ENCODE measurements at places on chromosomes 7 and 10.

DNA sequence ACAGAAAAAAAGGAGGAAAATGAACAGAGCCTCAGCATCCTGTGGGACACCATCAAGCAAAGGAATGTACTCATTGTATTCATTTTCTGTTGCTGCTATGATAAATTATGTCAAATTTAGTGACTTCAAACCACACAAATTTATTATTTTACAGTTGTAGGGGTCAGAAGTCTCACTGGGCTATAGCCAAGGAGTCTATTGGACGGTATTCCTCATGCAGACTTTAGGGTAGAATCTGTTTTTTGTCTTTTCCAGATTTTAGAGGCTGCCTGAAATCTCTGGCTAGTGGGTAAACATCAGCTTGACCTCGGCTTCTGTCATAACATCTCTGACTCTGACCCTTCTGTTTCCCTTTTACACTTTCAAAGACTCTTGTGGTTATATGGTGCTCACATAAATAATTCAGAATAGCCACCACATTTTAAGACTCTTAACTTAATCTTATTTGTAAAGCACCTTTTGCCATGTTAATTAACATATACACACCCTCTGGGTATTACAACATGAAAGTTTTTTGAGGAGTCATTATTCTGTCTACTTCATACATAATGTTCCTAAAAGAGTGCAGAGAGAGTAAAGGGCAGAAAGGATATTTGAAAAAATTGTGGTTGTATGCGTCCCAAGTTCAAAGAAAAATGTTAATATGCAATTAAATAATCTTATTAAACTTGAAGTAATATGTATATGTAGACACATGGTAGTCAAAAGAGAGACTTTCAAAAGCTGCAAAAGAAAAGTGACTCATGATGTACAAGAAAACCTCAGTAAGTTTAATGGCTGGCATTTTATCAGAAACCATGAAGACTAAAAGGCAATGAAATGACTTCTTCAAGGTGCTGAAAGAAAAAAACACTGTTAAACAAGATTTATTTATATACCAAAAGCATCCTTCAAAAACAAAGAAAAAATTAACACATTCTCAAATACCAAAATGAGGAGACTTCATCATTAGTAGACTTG is 70.8 kb upstream of the MEOX2 start:
- no peak for DNase-seq

GRCh38 chr7:129804111-129804889 is 148.5 kb downstream of the UBE2H start:
- no peak for DNase-seq

- DNase-seq: no peak
Observed at GRCh38 chr7:139853506-139854123, 24.6 kb downstream of the TBXAS1 start.

DNA sequence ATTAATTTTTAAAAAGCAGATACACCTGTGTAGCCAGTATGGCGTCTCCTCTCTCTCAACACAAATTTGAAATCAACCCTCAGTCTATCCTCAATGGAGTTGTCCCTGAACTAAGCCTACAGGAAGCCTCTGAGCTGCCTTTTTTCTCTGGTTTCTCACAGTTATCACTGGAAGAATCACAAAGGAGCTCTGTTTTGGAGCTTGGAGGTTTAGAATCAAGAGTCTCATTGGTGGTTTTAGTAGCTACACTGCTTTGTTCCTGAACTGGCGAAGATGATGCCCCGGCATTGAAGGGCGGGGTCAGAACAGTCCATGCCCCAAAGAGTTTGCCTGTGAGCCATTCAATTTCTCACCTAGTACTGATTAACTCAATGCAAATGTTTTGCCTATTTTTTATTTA is 16.1 kb upstream of the BTRC start:
- no peak for DNase-seq

GRCh38 chr7:33087356-33087755 is 21.8 kb downstream of the RP9 start:
- DNase-seq: no peak

DNA sequence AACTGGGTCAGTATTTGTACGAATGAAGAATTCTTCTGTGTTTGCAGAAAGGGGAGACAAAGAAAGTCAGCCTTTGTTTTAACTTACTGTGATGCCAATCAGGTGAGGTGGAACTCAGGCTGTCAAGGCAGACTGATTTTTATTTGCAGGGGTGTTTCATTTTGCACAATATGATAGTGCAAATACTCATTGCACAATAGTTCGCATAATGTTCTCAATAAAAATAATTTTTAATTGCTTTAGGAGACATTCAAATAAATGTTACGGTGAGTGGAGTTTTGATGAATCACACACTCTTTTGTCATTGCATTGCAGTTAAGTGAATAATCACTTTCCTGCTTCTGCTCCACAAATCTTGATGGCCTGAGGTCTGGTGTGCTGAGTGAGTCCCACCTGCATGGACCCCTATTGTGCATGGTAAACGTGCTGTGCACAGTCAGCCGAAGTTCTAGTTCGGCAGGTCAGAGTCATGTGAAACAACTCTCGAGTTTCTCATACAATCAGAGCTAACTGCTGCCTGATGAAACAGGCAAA is 141.3 kb upstream of the FZD8 start:
- no peak for DNase-seq

- DNase-seq: no peak
Observed at GRCh38 chr10:101837748-101838147, 5.9 kb downstream of the KCNIP2 start.

DNA sequence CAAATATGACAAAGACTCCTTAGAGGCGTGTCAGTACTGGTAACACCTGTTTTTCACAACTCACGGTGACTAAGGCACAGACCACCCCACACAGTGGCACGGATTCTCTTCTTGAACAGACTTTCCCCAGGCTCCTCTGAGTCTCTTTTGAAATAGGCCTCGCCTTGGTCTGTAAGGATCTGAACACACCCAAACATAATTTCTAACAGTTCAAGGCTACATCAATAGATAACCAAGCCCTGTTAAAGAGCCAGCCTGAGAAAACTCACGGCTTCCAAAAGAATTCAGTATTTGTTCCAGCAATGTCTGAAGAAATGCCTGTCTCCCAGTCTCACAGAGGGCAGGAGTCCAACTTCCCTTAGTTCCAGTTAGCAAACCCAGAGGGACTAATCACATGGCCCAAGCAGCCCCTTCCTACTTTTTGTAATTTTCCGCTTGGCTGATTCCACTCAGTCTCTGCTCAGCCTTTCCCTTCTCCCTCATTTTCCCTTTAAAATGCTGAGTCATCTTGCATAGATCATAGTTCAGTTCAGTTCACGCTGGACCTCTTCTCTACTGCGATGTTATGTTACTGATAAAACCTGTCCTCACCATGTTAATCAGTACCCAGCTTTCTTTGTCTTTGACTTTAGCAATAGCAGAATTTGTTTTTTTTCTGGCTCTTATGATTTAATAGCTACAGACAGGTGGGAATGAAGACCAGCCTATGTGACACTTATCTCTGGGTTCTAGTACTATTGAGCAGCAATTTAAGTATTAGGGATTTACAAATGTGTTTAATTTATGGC is 22.6 kb upstream of the AKR1C3 start:
- no peak for DNase-seq

GRCh38 chr10:38184477-38184876 is 90.3 kb downstream of the ZNF37A start:
- DNase-seq: no peak

GRCh38 chr7:126780993-126781392 is 471.7 kb downstream of the GRM8 start:
- DNase-seq: no peak

- no peak for DNase-seq
Observed at GRCh38 chr7:93812061-93812460, 78.5 kb downstream of the TFPI2 start.

- DNase-seq: no peak
Observed at GRCh38 chr10:87550741-87551140, 46.0 kb downstream of the MINPP1 start.

DNA sequence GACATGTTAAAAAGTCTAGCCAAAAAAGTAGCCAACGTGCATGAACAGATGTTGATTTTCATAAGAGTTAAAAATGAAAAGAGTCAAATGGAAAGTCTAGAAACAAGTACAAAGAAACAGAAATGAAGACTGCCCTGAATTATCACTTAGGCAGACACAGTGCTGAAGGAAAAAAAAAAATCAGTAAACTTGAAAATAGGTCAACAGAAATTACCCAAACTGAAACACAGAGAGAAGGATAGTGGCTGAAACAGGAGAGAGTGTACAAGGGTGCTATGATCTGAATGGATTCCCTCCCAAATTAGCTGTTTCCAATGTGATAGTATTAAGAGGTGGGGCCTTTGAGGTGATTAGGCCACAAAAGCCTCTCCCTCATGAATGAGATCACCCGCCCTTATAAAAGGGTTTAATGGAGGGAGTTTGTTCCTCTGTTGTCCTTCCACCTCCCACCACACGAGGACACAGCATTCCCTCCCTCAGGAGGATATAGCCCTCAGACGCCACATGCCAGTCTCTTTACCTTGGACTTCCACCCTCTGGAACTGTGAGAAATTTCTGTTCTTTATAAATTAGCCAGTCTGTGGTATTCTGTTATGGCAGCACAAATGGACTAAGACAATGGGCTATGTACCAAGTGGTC is 249.7 kb downstream of the AHR start:
- no peak for DNase-seq

DNA sequence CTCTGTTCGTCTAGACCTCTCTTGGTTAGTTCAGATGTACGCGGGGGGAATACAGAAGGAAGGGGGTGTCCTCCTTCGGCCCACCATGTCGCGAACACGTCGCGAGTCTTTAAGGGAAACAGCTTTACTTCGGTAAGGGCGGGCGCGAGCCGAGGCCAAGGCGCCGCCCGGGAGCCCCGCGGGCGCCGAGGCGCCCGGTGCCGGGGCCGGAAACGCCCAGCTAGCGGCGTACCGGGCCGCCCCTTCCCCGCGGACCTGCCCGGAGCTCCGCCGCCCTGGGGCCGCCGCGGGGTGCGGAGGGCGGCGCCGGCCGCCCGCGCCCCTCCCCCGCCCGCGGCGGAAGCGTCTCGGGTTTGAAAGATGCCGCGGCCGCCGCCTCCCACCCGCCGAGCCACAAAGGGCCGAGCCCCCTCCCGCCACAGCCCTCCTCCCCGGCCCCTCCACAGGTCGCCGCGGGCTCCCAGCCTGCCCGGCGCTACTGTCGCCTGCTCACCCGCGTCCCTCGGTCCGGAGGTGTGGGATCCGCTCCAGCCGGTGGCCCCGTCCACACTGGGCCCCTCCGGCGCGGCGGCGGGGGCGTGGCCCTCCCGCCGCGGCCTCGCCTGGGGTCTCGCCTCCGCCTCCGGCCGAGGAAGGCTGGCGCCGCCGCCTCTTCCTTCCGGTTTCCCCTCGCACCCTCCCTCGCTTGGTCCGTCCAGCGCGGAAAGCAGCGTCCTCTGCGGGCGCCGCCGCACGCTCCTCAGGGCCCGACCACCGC is at the start of gene KBTBD2:
TSS of gene KBTBD2 (minus strand) at position 718 of the 757 bp plus-strand sequence. CDS start 12,156 bp downstream, outside the sequence.
- DNase-seq: peak; percentile 79

- no peak for DNase-seq
Observed at GRCh38 chr10:35351021-35351420, 14.7 kb downstream of the CCNY start.

DNA sequence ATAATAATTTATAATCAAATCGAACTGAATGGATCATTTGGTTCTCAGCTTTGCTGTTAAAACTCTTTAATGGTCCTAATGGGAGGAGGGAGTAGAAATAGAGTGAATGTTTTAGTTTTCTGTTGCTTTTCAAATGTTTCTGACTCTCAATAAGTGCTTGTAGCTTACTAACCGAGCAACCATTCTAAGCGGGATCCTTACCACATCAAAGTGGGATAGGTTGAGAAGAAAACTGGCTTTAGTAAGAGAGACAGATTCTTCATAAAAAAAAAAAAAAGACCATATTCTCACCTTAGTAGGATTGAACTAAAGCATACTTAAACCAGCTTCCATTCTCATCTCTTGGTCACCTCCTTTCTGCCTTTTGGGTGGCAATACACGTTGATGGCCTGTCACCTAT is 584.2 kb downstream of the AUTS2 start:
- DNase-seq: no peak

GRCh38 chr10:92068900-92069299 is 145.3 kb downstream of the BTAF1 start:
- no peak for DNase-seq

- no peak for DNase-seq
Observed at GRCh38 chr10:17237915-17238444, 9.9 kb downstream of the VIM start.

GRCh38 chr10:119616882-119617570 is 20.3 kb upstream of the TIAL1 start:
- no peak for DNase-seq

DNA sequence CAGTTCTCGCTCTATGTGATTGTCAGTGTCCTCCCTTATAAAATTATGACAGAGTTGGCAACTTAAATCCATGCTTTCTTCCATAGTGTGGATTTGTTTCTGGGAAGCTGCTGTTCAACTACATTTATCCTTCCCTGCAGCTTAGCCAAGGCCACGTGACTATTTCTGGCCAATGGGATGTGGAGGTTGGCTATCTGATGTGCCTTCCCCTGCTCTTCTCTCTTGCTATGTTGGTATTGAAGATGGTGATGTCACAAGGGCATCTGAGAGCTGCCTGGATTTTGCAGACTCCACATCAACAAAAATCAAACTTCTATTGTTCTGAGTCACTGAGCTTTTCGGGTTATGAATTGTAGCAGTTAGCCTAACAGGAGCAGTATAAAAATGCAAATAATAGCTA is 164.9 kb upstream of the RHOBTB1 start:
- no peak for DNase-seq

DNA sequence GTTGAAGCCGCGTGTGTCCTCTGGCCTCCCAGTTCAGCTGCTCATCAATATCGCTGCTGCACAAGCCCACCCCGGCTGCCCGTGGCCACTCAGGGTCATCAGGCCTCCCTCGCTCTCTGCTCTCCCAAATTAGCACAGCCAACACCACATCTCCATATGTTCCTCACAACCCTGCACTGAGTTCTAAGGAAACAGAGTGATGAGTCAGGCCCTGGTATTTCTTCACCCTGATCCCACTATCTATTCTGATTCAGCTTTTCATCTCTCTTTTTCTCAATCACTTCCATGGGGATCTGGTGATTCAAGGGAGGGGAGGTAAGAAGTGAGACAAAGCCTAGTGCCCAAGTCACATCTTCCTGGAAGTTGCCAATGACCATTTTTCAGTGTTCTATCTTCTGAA is 23.8 kb downstream of the CYTH3 start:
- DNase-seq: no peak

DNA sequence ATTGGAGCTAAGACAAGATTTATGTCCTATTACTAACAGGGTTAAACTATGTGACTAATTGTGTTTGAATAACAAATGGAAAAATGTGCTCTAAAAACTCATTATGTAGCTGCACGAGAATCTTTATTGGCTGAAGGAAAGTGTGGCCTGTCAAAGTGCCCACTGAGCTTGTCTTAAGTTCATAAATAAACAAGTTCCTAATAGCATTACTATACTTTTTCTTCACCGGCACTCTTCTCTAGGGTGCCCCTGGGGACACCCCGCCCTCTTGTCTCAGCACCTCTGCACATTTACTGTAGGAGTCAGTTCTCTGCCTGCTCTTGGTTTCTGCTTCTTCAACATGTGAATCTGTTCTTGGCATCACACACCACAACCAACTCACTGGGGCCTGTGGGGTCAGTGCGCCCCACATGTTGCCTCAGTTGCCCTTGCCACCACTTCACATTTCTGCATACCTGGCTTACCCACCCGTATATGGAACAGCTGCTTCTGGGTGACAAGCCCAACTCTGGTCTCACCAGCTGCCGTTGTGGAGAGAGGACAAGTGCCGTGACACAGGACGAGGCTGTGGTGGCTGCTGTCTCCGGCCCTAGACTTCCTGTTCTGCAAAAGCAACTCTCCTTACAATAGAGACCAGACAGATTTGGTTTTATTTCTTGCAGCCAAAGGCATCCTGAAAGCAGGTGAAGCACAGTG is 96.3 kb upstream of the DDC start:
- peak; percentile 30 for DNase-seq
